ENCODE measurements at places on chromosomes 1 and 21.

GRCh38 chr1:49051647-49052046, 275.0 kb upstream of the BEND5 start:
- peak; percentile 3 for DNase-seq

DNA sequence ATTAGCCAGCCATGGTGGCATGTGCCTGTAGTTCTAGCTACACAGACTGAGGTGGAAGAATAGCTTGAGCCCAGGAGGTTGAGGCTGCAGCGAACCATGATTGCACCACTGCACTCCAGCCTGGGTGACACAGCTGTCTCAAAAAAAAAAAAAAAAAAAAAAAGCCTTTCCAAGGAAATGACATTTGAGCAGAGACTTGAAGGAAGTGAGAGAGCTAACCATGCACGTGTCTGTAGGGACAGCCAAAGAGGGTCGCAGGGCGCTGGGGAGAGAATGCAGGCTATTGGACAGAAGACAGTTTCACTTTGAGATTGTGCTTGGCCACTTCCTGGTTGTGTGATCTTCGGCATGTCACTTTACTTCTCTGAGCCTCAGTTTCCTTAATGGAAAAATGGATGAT, 6.8 kb downstream of the HCRTR1 start:
- DNase-seq, result no peak

GRCh38 chr1:12521096-12521495, 96.9 kb downstream of the DHRS3 start:
- DNase-seq, result no peak

GRCh38 chr1:19096036-19096833, 113.8 kb downstream of the UBR4 start:
- DNase-seq, result no peak

DNA sequence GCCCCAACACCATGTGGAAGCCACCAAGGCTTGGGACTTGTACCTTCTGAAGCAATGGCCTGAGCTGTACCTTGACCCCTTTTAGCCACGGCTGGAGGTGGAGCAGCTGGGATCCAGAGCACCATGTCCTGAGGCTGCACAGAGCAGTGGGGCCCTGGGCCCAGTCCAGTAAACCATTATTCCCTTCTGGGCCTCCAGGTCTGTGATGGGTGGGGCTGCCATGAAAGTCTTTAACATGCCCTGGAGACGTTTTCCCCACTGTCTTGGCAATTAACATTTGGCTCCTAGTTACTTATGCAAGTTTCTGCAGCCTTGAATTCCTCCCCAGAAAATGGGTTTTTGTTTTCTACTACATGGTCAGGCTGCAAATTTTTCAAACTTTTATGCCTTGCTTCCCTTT, 323.7 kb upstream of the ZP4 start:
- DNase-seq, result no peak

GRCh38 chr1:117089996-117090395, 29.9 kb downstream of the TTF2 start:
- DNase-seq, result no peak

DNA sequence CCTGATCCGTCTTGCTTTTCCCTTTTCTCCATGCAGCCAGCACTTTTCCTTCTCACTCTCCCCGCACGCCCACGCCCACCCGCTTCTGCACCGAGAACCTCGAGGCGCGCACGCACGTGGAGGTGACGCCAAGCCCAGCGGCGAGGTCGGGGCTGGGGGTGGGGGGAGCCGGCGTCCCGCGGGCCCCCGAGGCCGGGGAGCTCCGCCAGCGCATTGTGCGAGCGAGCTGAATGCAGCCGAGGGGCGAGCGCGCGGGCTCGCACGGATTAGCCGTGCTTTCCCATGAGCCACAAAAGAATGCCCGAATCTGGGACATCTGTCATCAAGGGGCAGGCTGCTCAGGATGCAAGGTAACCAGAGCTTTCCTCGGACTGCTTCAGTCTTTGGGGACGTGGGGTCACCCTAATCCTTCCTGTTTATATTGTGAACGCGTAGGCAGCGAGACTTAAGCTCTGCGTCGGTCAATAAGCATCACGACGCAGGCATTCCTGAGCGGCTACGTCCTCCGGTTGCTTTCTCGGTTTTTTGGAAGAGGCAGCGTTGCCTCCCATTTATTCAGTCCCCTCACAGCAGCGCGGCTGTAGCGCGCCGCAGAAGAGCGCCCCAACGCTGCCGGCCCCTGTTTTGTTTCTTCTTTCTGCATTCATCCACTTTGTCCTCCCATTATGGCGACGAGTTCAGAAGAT, 67.3 kb upstream of the AKT3 start:
- DNase-seq, result no peak

- no peak for DNase-seq
These were observed 21.6 kb upstream of the ABCA4 start for GRCh38 chr1:94142583-94142982.

GRCh38 chr21:36422279-36423098, 37.3 kb downstream of the CHAF1B start:
- no peak for DNase-seq

- DNase-seq, result no peak
These were observed 256.3 kb downstream of the MATN1 start for GRCh38 chr1:30467101-30467500.

GRCh38 chr1:182635871-182636270, 31.7 kb upstream of the RGS16 start:
- DNase-seq, result no peak

GRCh38 chr1:94926126-94926914, 590 bp downstream of the CNN3 start:
- peak; percentile 12 for DNase-seq

- DNase-seq, result peak; percentile 47
These were observed 2.3 kb upstream of the NFASC start for GRCh38 chr1:204868340-204868700.

GRCh38 chr1:188988589-188988988, 1489.1 kb downstream of the BRINP3 start:
- no peak for DNase-seq

- DNase-seq, result no peak
These were observed 1227.3 kb downstream of the PLA2G4A start for GRCh38 chr1:188056011-188056410.

DNA sequence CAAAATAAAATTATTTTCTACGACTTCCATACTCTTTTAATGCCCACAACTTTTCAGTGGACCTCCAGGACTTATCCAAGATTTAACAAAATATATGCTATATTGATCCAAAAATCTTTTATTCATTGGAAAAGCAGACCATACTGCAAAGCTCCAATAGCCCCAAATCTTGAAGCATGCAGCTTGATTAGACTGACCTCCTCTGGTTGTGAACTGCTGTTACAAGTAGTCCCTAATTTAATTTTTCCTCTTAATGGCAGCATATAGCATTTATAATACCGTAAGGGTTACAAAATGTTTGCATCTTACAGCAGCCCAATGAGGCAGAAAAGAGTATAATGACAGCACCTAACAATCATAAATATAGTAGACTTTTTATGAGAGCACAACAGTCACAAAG, 49.8 kb downstream of the TPR start:
- no peak for DNase-seq

GRCh38 chr1:42970143-42970542, 11.5 kb upstream of the SLC2A1 start:
- DNase-seq, result no peak

GRCh38 chr21:42107177-42107880, 36.2 kb downstream of the UMODL1 start:
- DNase-seq, result no peak

DNA sequence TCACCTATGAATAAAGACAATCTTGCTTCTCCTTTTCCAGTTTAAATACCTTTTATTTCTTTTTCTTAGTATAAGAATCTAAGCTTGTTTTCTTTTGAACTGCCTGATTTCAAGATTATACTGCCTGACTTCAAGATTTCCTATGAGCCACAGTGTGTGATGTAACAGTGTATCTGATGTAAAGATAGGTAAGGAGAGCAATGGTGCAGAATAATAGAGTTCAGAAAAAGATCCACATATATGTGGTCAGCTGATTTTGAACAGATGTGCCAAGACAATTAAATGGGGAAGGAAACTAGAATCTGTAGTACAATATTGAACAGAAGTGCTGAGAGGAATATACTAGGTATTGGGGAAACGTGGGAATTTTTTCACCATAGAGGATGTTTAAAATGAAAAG, 21.0 kb downstream of the EXO1 start:
- DNase-seq, result no peak

DNA sequence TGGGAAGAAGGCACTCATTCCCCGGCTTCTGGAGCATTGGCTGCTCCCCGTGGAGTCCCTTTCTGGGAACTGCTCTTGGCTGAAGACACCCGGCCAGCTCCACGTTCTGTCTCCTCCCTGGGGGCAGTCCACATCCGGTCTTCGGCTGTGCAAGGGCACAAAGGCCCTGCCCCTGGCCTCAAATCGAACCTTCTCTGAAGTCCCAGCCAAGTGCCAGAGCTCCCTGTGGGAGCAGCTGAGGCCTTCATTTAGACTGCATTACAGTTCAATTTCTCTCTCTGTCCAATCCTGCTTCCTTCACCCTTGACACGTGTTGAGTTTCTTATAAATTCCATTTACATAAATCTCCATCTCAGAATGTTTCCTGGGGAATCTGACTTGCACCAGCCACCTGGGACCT, 132.9 kb upstream of the POU3F1 start:
- no peak for DNase-seq

DNA sequence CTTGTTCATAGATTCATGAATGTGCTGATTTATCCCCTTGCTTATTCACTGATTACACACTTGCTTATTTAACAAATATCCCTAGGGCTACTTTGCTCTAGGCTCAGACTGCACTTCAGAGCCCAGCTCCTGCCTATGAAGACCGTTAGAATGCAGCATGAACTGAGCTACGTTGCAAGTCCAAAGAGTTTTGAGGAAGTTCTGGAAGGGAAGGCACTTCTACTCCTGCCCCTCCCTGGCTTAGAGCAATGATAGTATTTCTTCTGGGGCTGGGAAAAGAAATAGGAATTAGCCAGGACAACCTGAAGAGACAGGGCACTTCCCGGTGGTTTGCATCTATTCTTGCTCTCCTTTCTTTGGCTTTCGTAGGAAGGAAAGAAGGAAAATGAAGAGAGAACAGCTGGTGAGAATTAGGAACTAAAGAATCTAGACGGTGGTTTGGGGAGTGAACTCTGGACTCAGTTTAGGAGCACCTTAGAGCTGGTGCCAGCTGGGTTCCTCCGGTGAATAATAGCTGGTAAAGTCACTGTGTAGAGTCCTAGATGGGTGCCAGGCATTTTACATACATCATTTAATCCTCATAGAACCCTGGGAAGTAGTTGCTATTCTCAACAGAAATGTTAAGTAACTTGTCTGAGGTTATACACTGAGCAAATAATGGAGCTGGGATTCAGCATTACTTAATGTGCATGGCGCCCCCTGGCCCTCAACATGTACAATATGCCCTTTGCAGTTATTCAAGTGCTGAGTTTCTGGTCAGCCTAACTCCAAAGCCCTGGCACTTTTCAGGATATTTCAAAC, 65.9 kb downstream of the NDUFS5 start:
- DNase-seq, result peak; percentile 61

DNA sequence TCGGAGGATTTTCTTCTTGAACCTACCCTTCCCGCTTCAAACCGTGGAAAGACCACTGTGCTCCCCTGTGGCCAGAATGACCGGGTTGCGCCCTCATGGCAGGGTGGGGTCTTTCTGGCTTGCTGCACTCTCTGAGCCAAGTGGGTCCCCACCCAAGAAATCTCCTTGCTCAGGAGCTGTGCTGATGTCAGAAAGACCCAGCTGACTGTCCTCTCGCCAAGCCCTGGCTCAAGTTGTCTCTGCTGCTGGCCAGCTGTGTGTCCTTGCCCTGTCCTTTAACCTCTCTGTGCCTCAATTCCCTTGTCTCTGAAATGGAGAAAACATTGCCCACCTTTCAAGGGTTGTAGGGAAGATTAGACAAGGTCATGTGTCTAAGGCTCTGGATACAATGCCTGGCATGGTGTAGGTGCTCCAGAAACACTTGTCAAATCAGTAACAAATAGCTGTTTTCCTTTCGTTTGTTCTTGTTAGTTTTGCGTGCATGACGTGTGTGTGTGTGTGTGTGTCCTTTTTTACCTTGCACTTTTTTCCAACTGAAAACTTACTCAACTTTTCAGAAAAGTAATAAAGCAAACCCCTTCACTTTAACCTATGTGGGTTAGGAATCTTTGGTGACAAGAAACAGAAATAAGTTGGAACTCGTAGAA, 41.1 kb upstream of the RPL11 start:
- DNase-seq, result no peak

DNA sequence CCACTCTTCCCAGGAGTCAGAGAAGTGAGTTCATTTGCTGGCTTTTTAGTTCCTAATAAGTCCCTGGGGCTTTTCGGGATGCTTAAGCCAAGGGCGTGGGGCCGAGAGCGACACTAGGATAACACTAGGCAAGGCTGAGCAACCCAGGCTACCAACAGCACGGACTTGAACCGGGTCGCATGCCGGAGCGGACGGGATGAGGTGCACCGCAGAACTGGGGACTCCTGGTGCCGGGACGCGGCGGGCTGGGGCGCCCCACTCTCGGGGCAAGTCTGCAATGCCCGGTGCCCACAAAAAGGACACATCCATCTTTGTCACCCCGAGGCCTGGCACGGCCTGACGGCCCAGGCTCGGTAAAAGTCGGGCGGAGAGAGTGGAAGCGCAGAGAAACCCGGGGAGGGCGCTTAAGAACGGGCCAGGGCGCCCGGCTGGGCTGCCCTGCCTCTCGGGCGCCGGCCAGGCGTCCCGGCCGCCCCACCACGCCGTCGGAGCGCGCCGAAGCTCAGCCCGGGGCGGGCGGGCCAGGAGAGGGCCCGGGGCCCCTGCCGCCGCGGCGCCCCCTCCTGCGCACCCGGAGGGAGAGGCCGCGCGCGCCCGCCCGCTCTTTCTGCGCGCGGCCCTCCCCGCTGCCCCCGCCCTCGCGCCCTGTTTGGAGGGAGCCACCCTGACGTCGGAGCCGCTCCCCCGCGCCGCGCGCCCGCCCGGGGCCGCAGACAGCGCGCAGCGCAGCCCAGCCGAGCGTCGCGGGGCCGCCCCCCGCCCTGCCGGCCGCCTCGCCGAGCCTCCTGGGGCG, at the start of gene NBL1:
NBL1 (plus strand) TSS at position 710 of the 793 bp plus-strand sequence. CDS start 10,720 bp downstream, outside the sequence.
- DNase-seq, result no peak

GRCh38 chr1:175364424-175365076, 172.0 kb upstream of the KIAA0040 start:
- DNase-seq, result no peak

DNA sequence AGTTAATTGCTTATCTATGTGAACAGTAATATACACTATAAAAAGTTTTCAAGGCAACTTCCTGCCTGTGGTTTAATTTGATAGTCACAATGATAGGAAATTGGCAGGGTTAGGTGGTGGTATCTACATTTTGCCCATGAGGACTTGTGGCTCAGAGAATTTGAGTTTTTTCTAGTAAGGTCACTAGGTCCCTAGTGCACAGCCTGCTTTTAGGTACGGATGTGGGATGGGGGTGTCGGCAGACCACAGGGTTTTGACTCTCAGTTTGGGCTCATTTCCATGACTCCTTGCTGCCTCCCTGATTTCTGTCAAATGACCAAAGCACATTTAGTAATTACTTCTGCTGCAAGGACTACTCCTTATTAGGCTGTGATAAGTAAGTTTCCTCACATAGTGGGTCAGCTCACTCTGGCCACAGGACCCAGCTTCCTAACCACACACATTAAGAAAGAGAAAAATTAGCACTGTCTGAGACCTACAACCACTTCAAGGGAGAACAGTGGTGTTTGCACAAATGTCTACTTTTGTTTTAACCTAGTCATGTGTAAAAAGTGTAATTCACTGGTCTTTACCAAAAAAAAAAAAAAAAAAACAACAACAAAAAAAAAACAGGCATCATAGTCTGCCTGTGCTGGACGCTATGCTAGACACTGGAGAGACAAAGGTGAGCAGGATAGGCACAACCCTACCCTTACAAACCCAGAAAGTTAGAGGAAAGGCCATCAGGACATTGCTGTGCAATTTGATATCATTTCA, 43.7 kb downstream of the MRPL39 start:
- no peak for DNase-seq
